Left lung (tissue), 14 donors: ENCODE measurements at places on chromosomes 6 and 20. TPM values are rescaled to one million over a fixed set of nuclear protein-coding genes. Genes with fewer than 3 reads are reported as not detected.

DNA sequence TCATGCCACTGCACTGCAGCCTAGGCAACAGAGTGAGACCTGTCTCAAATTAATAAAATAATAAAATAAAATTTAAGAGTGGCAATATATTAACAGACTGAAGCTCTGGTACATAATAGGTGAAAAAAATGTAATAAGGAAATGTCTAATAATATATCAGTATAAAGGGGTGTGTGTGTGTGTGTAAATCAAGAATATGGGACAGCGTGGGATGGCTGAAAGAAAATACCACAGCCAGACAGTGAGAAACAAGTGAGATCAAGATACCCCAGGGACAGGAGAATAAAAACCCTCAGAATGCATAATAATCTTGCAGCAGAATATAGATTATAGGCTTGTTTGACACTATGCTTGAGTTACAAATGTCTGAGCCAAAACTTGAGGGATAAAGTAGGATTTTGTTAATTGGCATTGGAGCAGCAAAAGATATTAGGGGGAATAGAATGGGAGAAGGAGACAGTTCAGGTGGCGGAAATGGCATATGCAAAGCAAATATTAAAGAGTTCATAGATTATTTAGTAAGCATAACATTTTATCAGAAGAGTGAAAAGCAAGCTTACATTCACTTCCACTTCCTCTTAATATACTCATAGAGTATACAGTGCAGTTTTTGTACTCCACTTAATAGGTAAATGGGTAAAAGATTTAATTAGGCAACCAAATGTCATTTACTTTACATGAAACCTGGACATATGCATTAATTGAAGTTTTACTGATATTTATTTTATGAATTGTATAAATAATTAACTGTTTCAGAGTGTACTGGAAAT lies 398.5 kb upstream of the GJE1 start:
- H3K4me3 ChIP-seq: no peak overlapping the region
- no peaks in the 10 kb centered on the region for H3K4me1 ChIP-seq
- no peak overlapping the region for H3K27ac ChIP-seq
- H3K36me3 ChIP-seq: no peaks in the 10 kb centered on the region

- H3K4me3 ChIP-seq: no peak overlapping the region
- H3K4me1 ChIP-seq: no peaks in the 10 kb centered on the region
- no peak overlapping the region for H3K27ac ChIP-seq
Measured at GRCh38 chr6:56297022-56297989, 49.9 kb upstream of the COL21A1 start.

DNA sequence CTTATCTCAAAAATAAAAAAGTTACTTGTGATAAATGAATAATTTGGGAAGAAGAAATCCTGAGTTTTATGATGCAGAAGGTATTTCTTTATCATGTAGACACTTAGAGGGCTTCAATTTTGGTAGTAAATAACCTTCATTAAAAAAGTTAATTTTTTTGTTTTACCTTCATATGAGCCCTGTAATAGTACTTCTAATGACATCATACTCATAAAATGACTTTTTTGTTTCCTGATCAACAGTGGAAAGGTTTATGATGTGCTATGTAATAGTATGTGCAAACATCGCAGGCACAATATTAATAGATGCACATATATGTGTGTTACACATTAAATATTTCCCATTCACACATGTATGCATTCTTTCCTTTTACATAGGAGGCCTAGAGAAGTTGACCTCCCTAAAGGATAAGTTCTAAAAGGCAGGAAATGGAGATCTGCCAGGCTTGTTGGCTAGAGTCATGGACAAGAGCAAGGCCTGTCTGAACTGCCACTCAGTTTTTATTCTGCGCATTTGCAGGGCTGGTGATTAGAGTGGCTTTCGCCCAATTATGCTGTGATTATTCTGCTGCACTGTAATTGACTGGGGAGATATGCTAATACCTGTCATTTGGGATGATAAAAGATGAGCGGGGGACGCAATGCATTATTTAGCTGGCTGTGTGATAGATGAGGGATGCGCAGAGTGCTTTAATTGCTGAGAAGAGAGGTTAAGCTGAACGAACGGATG lies 272.6 kb downstream of the TMEM242 start:
- no peak overlapping the region for H3K4me3 ChIP-seq
- no peaks in the 10 kb centered on the region for H3K27me3 ChIP-seq
- no peak for DNase-seq
- no peaks in the 10 kb centered on the region for H3K36me3 ChIP-seq
- peaks cover 3% of the 10 kb centered on the region for H3K4me1 ChIP-seq

DNA sequence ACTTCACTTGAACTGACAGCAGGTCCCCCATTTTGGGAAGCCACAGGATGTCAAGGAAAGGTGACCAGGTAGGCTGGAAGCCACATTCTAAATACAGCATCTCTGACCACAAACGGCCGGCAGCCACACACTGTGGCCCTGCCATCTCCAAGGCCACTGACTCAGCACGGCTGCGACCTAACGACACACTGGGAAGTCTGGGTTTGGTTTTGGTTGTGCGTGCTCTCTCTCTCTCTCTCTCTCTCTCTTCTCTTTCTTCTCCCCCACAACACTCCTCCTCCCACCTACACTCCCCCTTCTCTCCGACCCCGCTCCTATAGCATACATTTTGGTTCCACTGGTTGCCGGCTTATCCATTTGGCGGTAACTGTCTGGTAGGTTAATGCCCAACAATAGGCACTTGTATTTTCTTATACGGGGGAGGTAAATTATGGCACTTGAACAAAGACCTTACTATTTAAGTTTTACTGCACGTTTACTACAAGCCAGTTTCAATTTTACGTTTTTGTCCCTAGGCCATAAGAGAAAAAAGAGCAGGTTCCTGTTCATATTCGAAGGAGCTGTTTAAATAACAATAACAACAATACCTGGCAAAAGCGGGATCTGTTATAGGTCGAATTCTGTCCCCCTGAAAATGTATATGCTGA lies 103.6 kb downstream of the GMDS start:
- no peaks in the 10 kb centered on the region for H3K4me1 ChIP-seq
- no peaks in the 10 kb centered on the region for H3K36me3 ChIP-seq
- H3K27me3 ChIP-seq: no peaks in the 10 kb centered on the region
- no peak overlapping the region for H3K4me3 ChIP-seq

The SLC16A10 gene
- 8.5 TPM for total RNA-seq

The SLPI gene
- 496 TPM for total RNA-seq

DNA sequence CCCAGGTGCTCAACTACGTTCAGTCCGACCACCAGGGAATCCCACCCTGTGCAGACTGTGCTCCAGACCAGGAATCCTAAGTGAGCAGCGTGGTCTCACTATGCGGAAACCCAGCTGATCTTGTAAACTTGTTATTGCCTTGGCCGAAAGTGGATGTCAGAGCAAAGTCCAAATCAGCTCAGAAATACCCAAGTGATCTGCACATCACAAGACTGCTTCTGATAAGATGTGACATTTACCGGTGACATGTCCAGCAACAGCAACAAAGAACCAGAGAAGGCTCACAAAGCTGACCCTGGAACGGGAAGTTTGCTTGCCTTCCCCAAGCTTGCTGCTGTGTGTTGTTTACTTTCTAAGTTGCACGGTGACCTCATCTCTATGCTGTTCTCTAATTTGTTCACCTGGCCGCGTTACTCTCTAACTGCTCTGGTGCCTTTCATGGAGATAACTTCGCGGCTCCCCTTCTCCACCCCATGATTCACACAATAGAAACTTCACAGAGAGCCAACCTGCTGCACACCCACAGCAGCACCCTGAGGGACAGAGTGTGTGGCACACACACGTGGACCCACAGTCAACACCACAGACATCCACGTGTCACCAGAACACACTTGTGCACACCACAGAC lies 1.7 kb downstream of the BNIP5 start:
- DNase-seq: no peak
- peaks cover 3% of the 10 kb centered on the region for H3K4me1 ChIP-seq
- no peak overlapping the region for H3K27ac ChIP-seq
- no peaks in the 10 kb centered on the region for H3K27me3 ChIP-seq
- H3K4me3 ChIP-seq: no peak overlapping the region

DNA sequence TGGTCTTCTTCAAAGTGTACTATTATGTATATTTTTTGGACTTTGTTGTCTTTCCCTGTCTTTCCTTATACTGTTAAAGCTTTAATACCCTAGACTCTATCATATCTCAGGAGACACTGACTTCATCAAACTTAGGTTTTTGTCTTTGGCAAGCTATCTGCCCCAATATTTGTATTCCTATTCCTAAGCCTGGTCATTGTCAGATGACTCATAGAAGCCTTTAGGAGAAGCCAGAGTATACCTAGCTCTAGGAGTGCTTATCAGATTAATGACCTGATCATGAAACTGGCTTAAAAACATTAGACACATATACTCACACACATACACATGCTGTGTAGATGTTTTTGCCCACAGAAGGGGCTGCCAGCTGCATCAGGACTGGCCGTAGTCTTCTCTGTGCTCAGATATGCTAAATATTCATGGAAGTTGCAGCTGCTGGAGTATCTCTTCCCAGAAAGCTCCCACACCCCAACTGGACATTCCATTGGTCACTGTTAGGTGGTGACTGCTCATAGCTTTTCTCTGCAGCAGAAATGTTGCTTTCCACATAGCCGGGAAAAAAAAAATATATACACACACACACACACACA lies 102.0 kb downstream of the ANKS1A start:
- H3K27ac ChIP-seq: no peak overlapping the region
- no peak overlapping the region for H3K4me3 ChIP-seq
- H3K36me3 ChIP-seq: peaks cover 82% of the 10 kb centered on the region
- no peak for DNase-seq
- no peaks in the 10 kb centered on the region for H3K27me3 ChIP-seq

- no peaks in the 10 kb centered on the region for H3K4me1 ChIP-seq
- no peak overlapping the region for H3K27ac ChIP-seq
- no peaks in the 10 kb centered on the region for H3K27me3 ChIP-seq
- DNase-seq: no peak
Measured at GRCh38 chr20:3192226-3193015, 12.1 kb downstream of the DDRGK1 start.

The NR2E1 gene
- not detected for total RNA-seq

The NEDD9 gene
- total RNA-seq: 193 TPM

- H3K27me3 ChIP-seq: no peaks in the 10 kb centered on the region
- H3K4me1 ChIP-seq: no peaks in the 10 kb centered on the region
- H3K36me3 ChIP-seq: no peaks in the 10 kb centered on the region
Measured at GRCh38 chr6:163310973-163311383, 103.5 kb upstream of the QKI start.

DNA sequence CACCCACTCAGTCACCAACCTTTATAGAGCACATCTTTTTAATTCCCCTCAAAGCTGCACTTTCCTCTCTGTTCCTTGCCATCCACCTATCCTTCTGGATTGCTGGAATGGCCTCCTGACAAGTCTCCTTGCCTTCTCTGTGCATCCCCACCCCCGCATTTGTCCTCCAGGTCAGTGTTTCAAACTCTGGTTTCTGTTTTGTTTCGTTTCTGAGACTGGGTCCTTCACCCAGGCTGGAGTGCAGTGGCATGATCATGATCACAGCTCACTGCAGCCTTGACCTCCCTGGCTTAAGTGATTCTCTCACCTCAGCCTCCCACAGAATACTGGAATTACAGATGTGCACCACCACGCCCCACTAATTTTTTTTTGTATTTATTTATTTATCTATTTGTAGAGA lies 96.2 kb downstream of the PLCB1 start:
- no peaks in the 10 kb centered on the region for H3K36me3 ChIP-seq
- no peak for DNase-seq
- no peaks in the 10 kb centered on the region for H3K27me3 ChIP-seq
- no peak overlapping the region for H3K27ac ChIP-seq
- H3K4me3 ChIP-seq: no peak overlapping the region

DNA sequence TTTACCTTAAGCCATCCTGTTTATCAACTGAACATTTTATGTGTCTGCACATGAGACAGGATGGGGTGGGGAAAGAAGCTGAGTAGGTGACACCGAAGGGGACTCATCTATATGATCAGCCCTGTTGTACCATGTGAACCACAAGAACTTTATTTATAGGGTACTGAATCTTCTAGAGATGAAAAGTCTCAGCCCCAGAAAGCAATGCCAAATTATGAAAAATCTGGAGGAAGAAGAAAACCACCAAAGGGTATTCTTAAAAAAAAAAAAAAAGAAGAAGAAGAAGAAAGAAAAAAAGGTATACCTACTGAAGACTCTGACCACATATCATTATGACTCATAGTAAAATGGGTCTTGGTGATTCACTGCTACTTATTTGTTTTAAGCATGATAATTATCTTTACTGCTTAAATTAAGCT lies 39.8 kb upstream of the HBS1L start:
- no peak for DNase-seq
- no peaks in the 10 kb centered on the region for H3K36me3 ChIP-seq
- no peaks in the 10 kb centered on the region for H3K4me1 ChIP-seq
- no peaks in the 10 kb centered on the region for H3K27me3 ChIP-seq
- no peak overlapping the region for H3K4me3 ChIP-seq

- no peak overlapping the region for H3K4me3 ChIP-seq
- no peaks in the 10 kb centered on the region for H3K27me3 ChIP-seq
- no peak overlapping the region for H3K27ac ChIP-seq
- no peak for DNase-seq
- H3K36me3 ChIP-seq: no peaks in the 10 kb centered on the region
- peaks cover 14% of the 10 kb centered on the region for H3K4me1 ChIP-seq
Measured at GRCh38 chr6:136826216-136826615, 3.8 kb downstream of the PEX7 start.

DNA sequence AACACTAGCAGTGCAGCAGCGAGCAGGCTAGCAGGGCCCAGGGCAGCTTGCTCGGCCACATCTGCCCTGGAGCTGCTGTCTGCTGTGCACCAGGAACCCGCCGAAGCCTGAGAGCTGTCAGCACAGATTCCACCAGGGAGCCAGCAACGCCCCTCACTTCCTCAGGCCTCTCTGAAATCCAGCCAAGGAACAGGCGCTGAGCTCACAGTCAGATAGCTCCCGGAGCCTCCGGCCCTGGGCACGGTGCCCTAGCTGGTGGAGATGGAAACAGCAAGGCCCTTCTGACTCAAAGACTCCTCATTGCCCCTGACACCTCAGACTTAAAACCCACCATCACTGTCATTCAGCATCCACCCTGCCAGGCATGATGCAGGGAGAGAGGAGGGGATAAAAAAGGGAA lies 839.4 kb downstream of the MAFB start:
- H3K4me1 ChIP-seq: peaks cover 14% of the 10 kb centered on the region
- H3K4me3 ChIP-seq: no peak overlapping the region
- no peaks in the 10 kb centered on the region for H3K36me3 ChIP-seq
- peak; percentile 88 for DNase-seq
- peak overlapping the region; percentile 3 for H3K27ac ChIP-seq

GRCh38 chr20:49610691-49611538 lies 43.0 kb upstream of the PTGIS start:
- peak overlapping the region; percentile 5 for H3K4me3 ChIP-seq
- H3K27ac ChIP-seq: no peak overlapping the region
- no peaks in the 10 kb centered on the region for H3K36me3 ChIP-seq

DNA sequence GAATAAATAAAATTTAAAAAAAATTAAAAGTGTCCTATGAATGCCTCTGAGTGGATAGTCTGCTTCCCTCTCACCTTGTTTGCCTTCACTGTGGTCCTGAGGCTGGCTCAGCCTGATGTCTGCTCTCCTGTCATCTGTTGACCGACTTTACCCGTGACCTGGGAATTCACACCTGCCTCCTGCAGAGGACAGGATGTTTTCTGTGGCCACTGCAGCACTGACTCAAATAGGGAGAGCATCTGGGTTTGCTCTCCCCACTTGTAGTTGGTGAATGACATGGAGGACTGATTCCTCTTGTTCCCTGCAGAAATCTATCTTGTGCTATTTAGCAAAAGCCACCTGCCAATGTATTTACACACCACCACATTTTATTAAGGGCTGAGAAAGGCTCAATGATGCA lies 52.4 kb upstream of the ERVFRD-1 start:
- DNase-seq: no peak
- no peaks in the 10 kb centered on the region for H3K27me3 ChIP-seq
- no peaks in the 10 kb centered on the region for H3K4me1 ChIP-seq
- no peak overlapping the region for H3K27ac ChIP-seq
- H3K36me3 ChIP-seq: no peaks in the 10 kb centered on the region
- no peak overlapping the region for H3K4me3 ChIP-seq

The SGK2 gene
- 1.1 TPM for total RNA-seq

The RPRD1B gene
- 25.7 TPM for total RNA-seq
